ENCODE measurements at places on chromosomes 11 and 22.

DNA sequence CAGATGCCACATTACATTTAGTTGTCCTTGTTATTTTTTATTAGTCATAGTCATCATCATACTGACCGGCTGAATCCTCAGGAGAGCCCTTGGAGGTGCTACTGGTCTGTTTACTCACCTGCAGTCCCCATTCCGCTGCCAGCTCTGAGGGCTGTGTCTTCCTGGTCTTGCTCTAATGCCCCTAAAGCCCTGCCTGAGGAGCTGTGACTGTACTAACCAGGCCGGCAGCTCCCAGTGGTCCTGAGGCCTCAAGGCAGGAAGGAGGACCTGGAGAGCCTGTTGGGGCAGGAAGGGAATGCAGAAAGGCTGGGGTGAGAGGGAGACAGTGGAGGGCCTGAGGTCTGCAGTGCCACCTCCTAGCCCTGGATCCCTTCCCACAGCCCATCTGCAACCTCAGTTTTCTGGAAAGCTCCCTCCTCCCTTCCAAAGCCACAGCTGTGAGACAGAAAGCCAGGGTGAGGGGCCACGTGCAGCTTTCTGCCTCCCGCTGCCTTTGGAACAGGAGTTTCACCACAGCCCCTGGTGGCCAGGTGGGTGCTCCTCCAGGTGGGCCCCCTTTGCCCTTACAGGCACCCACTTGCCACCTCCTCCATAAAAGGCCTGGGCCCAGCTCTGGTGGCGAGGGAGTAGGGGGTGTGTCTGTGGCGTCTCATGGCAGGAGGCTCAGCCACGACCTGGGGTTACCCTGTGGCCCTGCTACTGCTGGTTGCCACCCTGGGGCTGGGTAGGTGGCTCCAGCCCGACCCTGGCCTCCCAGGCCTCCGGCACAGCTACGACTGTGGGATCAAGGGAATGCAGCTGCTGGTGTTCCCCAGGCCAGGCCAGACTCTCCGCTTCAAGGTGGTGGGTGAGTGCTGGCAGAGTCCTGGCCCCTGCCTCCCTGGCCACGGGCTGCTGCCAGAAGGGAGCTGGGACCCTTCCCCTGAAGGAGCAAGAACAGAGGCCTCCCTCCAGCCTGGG is at the start of gene ZP1:
ZP1 (plus strand) TSS at position 632 of the 960 bp plus-strand sequence; CDS start at position 652, 20 bp downstream.
- no peak for DNase-seq

DNA sequence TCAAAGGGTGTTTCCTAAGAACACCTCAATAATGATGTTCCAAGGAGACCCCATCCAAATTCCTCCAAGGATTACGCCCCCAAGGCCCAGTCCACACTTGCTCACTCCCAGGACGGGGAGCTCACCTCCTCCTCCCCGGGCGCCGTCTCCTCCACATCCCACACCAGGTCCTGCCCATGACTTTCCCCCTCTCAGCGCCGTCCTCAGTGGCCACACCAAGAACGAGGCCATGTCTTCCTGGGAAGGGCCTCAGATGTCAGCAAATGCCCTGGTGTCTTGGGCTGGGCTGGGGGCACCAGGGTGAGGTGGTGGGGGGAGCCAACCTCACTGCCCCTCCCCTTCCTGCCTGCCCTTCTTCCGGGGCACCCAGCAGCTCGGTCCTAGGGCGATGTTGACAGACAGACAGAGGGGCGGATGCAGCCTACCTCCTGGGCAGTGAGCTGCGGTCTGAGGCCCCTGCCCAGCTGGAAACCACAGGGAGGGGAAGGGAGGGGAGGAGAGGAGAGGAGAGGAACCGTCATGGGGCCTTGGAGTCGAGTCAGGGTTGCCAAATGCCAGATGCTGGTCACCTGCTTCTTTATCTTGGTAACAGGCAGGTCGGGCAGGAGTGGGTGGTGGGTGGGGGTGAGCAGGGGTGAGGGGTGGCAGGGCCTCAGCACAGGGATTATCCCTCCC is at the start of the genes C11orf21 and TSPAN32:
C11orf21 (minus strand) TSS at position 288 of the 675 bp plus-strand sequence; CDS start at position 178, 110 bp downstream.
TSPAN32 (plus strand) TSS at position 383 of the 675 bp plus-strand sequence; CDS start at position 520, 137 bp downstream.
- peak; percentile 1 for DNase-seq

DNA sequence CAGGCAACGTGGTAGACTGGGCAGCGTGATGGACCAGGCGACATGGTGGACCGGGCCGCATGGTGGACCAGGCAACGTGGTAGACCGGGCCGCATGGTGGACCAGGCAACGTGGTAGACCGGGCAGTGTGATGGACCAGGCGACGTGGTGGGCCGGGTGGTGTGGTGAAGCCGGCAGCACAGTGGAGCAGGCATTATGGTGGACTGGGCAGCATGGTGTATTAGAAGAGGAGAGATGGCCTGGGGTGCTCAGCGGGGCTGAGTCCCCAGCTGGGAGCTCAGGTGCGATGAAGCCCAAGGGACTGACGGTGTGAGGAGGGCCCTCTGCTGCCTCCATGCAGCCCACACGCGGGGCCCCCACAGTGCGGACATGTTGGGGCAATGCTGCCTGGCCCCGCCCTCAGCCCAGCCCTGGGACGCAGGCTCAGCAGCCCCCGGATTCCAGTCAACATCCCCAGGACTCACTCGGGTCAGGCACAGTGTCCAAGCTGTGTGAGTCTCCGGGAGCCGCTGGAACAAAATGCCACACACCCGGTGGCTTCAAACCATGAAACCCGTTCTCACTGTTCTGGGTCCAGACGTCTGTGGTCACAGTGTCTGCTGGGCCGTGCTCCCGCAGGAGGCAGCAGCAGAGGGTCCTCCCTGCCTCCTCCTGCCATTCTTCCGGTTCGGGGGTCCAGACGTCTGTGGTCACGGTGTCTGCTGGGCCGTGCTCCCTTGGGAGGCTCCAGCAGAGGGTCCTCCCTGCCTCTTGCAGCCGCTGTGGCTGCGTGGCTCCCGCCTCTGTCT is 1084.9 kb downstream of the BRD1 start:
- DNase-seq, result no peak

DNA sequence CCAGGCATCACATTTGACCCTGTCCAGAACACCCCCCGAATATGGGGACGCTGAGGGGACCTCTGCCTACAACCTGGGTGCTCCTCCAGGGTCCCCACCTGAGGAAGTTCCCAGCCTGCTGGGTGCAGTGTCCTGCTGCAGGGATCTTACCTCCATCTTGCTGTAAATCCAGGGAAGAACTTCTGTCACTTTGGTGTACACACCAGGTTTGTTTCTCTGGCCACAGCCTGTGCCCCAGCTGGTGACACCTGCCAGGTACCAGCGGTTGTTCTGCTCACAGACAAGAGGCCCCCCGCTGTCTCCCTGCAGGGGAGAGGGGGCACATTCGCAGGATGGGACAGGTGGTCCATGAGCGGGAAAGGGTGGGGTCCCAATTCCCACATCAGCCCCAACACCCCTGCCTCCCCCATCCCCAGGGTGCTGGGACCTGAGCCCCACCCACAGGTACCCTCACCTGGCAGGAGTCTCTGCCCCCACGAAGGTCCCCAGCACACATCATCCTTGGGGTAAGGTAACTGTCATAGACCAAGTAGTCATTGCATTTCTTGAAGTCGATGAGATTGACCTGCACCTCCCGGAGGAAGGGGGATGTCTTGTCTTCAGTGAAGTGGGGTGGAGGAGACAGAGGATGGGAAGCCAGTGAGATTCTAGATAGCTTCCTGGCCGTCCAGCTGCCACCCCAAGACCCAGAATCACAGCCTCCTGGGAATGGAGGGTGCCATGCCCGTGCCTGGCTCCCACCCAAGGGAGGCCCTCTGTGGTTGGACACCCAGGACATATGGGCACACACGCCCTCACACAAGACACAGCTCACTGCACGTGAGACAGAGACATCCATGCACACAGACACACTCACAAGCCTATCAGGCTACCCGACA is 25.5 kb downstream of the TMPRSS13 start:
- DNase-seq, result no peak

DNA sequence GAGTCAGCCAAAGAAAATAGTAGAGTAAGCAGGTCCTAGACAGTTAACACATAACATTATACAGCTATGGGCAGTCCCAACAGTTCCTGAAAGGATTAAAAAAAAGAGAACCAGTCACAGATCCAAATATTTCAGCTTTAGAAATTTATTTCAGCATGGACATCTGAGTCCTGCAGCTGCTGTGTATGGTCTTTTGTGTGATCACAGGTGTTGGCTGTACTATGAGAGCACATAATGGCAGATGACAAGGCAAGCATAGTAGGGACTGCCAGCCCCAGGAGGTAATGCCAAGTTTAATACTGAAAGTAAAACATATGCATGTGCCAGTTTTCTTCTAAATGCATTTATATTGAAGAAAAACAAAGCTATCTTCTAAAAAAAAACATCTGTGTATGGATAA is 158.1 kb downstream of the GRIA4 start:
- no peak for DNase-seq

DNA sequence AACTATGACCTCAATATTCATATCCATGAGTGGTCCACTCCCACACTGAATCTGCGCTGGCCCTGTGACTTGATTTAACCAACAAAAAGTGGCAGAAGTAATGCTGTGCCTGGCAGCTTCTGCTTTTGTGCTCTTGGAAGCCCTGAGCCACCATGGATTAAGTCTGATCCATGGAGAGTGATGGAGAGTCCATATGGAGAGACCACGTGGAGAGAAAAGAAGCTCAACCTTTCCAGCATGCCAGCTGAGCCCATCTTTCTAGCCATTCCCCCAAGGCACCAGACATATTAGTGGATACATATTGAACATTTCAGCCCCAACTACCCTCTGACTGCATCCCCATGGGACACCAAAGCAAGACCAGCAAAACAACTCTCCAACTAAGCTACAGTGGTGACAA is 16.0 kb downstream of the LRRC55 start:
- DNase-seq, result no peak

- no peak for DNase-seq
Measured at GRCh38 chr22:17575681-17576080, 12.4 kb downstream of the SLC25A18 start.

- DNase-seq, result no peak
Measured at GRCh38 chr11:16863389-16863788, 124.9 kb downstream of the C11orf58 start.

- no peak for DNase-seq
Measured at GRCh38 chr11:123196060-123196714, 1.1 kb upstream of the CLMP start.

DNA sequence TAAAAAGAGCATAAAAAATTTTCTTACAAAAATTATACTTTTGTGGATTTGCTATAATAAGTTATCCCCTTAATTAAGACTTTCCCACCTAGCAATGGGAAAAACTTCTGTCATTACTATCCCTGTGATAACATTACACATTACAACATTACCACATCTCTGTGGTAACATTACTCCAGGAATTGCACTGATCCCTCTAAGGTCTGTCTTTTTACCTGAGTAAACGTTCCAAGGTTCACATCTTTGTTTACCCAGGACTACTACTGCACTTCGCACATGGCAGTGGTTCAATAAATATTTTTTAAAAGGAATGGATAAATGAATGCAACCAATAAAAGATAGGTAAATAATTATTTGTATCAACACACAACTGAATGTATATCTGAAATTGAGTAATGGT is 92.4 kb upstream of the NOX4 start:
- no peak for DNase-seq

DNA sequence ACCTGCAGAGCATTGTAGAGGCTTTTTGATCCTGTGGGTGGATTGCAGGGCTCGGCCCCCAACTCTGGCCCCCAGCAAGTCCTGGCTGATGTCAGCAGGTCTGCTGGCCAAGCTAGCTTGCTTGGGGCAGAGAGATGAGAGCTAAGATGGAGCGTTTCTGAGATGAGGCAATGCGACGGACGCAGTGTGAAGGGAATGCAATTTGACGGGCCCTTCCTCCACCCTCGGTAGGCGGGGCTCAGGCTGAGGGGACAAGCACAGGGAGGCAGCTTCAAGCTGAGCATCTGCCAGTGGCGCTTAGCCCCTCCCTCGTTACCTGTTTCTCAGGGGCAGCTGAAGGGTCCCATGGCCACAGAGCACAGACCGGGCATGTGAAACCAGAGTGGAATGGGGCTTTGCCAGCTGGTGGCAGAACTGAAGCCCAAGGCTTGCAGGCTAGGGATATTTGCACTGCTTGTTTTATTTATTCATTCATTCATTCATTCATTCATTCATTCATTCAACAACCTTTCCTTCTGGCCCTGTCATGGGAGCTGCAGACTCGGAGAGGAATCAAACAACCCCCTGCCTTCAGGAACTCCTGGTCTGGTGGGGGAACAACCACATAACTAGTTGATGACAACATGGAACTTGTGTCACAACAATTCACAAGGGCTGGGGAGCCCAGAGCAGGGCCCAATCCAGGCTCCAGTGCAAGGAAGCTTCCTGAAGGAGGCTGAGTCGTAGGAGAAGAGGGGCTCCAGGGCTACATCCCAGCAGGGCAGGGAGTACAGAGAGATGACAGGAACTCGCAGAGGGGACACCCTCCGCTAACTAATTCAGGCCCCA is 66.8 kb downstream of the THAP12 start:
- no peak for DNase-seq

GRCh38 chr22:43364169-43364435 is 20.9 kb upstream of the SCUBE1 start:
- DNase-seq, result no peak

DNA sequence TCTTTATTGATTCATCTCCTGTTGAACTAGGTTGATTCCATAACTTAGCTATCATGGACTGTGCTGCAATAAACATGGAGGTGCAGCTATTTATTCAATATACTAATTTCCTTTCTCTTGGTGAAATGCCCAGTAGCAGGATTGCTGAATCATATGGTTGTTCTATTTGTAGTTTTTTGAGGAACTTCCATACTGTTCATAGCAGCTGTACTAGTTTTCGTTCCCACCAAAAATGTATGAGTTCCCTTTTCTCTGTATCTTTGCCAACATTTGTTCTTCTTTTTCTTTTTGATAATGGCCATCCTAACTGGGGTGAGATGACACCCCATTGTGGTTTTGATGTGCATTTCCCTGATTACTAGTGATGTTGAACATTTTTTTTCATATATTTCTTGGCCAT is 87.2 kb upstream of the NAV2 start:
- DNase-seq, result no peak

- DNase-seq, result no peak
Measured at GRCh38 chr11:115170133-115170815, 333.9 kb downstream of the CADM1 start.

GRCh38 chr11:73055655-73056354 is 86.3 kb downstream of the FCHSD2 start:
- no peak for DNase-seq

GRCh38 chr11:43681401-43681942 is 934 bp downstream of the HSD17B12 start:
- DNase-seq, result no peak

GRCh38 chr11:11971906-11972547 is 36.4 kb downstream of the DKK3 start:
- peak; percentile 75 for DNase-seq

- DNase-seq, result no peak
Measured at GRCh38 chr11:87356428-87356827, 318.7 kb downstream of the TMEM135 start.

DNA sequence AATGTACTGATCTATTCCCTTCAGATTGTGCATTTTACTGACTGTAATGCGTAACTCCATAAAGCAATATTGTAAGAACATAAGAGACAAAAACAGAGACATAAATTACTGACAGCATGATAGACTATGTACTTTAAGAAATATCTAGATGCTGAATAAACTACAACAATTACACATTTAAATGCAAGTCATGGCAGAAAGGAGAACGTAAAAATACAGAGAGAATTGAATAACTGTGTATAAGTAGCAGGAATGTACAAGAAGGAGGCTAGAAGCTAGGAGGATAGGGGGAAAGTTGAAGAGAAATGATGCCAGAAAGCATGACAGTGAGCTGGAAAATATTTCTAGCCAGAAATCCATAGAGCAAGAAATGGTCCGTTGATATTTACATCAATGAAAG is 74.0 kb upstream of the FAM181B start:
- no peak for DNase-seq

Measured in NCI-H1694 treated with DMSO at 0.1 percent for 48 hours (cell line).